ENCODE measurements at places on chromosomes 6 and 20.
A peak's percentile ranks its signal among the peaks of the same experiment; 100 is the strongest.

- no peak for DNase-seq
Measured at GRCh38 chr6:35237476-35237875, 22.1 kb upstream of the ZNF76 start.

- DNase-seq, result peak; percentile 45
Measured at GRCh38 chr6:158060455-158061360, 79.0 kb downstream of the SYNJ2 start.

GRCh38 chr20:53493311-53493857 is 100.3 kb downstream of the ZNF217 start:
- DNase-seq, result no peak

- peak; percentile 63 for DNase-seq
Measured at GRCh38 chr6:35719830-35720733, 16.8 kb upstream of the ARMC12 start.

DNA sequence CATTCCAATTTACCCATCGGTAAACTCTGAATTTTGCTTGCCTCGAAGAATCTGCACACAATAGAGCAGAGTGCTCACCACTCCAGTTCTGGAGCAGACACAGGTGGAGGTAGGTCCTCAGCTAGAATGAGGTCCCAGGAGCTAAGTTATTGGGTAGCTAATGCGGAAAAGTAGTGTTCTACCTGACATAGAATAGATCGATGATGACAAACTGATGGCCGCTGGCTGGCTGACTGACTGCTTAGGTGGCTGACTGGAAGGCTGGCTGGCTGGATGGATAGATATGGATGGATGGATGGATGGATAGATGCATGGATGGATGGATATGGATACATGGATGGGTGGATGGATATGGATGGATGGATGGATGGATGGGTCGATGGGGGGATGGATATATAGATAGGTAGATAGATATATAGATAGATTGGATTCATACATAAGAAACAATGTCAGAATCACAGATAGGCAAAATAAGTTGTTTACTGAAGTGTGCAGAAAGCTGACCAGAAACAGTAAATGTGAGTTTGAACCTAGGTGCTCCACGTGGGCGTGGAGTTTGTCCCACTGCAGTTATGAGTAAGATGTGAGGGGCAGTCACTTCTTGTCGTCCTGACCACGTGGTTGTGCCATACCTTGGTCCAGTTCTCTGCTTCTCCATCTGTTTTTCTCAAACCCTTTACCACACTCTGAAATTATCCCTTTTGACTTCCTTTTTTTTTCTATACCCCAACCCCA is 62.1 kb downstream of the TBXT start:
- DNase-seq, result no peak

GRCh38 chr20:37418591-37419109 is 72.7 kb downstream of the SRC start:
- no peak for DNase-seq

GRCh38 chr20:40265825-40266533 is 423.1 kb downstream of the MAFB start:
- no peak for DNase-seq

DNA sequence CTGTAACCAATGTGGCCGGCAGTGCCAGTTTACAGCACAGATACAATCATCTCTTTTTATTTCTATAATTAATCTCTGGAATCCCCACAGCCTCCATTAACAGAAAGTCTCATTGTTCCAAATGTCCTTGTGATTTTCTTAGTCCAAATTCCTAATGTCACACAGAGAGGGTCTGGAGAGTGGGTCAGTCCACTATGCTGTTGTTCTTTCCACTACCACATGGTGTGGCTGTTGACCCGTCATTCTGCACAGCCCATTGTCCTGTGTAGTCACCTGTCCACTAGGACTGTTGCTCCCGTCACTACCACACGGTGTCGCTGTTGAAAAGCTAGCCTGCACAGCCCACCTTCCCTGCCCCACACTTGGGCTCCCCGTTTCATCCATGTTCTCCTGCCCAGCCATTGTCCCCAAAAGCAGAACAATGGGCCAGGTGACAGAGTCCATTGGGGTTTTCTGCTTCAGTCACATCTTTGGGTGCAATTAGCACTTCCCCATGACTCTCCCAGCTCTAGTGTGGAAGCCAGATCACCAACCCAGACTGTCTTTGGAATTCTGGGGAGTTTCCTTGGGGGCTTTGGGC is 8.6 kb upstream of the LBP start:
- no peak for DNase-seq

- DNase-seq, result peak; percentile 68
Measured at GRCh38 chr20:1467355-1468116, 887 bp upstream of the NSFL1C start.

GRCh38 chr20:48717095-48717672 is 110.6 kb downstream of the PREX1 start:
- no peak for DNase-seq

DNA sequence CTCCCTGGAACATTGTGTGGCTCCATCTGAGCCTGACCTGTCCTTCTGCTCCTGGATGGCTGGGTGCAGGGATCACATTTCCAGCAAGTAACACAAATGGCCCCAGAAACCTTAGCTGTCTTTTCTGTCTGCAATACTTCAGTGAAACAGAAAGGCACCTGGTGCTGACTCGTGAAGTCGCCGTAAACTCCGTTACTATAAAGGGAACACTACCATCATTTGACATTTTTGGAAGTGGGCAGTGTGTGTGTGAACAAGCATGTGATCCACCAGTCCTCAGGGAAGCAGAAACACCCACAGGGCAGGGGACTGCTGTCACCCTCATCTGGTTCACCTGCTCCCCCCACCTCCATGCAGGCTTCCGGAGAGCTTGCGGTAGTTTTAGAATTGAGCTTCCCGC is 23.9 kb downstream of the SERPINB6 start:
- DNase-seq, result no peak

DNA sequence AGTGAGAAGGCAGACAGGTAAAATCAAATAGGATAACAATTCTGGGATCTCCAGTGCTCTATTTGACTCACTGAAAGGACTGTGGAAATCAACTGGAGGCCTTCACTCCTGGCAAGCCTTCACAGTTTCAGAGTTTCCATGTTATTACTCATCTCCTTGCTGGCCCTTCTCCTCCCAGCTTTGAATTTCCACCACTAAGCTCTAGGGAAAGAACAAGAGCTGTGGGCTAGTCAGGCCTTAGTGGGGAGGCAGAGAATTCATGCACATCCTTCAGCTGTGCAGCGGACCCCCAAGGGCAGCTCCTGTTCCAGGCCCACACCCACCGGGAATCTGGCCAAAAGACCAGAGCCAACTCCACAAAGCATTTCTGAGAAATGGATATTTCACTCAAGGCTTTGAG is 26.0 kb downstream of the MYLIP start:
- no peak for DNase-seq

DNA sequence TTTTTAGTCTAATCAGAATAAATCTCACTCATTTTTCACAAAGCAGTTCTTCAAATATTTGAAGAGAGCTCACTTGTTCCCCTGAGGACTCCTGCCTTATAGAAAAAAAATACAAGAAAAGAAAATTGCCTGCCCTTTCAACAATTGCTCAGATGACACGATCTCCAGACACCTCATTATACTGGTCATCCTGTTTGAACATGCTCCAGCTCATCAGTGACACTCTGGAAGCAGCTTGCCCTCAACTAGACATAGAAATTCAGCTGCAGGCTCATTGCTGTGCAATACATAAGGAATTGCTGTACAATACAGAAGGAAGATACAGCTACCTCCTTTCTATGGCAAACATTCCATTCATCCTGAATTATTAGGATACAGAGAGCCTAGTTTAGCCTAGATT is 73.1 kb downstream of the OPN5 start:
- DNase-seq, result no peak

DNA sequence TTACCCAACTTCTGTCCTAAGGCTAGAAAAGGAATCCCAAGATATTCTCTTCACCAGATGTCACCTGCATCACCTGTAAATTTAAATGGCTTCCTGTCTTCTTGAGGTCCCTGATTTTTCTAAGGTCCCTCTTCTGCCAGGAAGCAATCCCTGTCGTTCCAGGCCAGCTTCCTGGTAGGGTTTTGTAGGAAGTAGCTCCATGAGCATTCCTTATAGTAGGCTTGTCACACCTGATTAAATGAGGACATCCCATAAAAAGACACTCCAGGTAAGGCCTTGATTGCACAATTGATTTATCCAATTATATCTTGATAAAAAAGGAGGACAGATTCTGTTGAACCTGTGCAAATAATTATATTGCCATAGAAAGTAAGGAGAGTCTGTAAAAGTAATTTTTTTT is 8.7 kb downstream of the RAB44 start:
- no peak for DNase-seq

DNA sequence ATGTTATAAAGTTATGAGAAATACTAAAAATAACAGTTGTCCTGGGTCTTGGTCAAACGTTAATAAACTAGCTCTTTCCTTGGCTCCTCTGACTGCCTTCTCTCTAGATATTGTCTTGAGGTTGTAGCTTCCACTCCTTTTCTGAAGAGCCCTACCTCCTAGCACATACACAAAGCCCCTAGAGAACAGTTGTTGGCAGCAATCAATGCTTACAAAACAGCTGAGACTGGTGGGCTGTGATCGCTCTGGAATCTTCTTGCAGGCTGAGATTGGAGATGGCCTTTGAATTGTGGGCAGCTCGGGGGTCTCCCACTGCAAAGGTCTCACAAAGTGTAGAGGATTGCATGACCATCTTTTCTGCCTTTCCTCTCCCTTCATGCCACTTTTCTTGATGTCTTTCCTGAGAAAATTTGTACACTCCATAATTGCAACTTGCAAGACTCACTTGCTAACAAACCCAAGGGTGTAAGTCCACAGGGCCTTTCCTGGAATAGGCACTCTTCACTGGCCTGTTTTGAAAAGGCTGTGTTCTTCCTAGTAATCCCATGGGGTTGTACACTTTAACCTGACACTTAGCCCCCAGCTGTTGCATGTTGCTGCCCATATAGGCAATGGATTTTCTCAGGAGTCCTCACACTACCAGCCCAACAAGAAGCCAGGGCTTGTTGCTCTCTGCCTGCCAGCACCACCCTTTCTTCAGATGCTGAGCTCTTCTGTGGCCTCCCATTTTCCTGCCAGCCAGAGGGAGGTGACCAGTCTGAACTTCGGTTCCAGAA is 99.9 kb downstream of the TCP11 start:
- DNase-seq, result no peak

GRCh38 chr20:24970754-24971153 is 21.7 kb downstream of the CST7 start:
- no peak for DNase-seq

DNA sequence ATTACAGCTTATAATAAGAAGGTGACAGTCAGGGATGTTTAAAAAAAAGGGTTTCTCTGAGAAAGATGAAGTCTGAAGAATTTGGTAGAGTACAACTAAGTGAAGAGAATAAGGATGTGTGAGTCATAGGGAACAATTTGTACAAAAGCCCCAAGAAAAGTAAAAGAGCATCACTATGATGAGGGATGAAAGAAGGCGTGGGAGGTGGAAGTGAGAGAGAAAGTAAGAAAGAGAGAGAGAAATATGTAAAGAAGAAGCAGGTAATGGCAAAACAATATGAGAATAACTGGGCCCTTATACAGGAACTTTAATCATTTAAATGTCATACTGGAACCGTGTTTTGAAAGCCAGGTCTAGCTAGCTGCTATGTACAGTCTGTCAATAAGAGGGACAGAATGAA is 179.4 kb downstream of the ASCC3 start:
- no peak for DNase-seq

GRCh38 chr6:31580438-31580740 is 1.8 kb downstream of the LTB start:
- DNase-seq, result no peak

DNA sequence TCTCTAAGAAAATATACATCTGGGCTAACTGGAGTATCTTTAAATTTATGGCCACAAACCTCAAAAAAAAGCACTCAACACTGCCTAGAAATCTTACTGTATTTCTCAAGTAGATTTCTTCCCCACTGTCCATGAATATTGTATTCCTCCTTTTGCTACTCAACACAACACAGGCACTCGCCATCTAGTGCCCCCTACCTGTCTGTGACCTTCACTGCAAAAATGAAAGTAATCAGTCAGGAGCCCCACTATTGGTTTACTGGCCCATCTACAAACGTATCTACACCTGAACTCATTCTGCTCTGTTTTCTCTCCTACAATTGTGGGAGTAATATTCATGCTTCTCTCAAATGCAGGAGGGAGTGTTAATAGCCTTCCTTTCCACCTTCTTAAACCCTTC is 58.3 kb downstream of the LY86 start:
- no peak for DNase-seq

DNA sequence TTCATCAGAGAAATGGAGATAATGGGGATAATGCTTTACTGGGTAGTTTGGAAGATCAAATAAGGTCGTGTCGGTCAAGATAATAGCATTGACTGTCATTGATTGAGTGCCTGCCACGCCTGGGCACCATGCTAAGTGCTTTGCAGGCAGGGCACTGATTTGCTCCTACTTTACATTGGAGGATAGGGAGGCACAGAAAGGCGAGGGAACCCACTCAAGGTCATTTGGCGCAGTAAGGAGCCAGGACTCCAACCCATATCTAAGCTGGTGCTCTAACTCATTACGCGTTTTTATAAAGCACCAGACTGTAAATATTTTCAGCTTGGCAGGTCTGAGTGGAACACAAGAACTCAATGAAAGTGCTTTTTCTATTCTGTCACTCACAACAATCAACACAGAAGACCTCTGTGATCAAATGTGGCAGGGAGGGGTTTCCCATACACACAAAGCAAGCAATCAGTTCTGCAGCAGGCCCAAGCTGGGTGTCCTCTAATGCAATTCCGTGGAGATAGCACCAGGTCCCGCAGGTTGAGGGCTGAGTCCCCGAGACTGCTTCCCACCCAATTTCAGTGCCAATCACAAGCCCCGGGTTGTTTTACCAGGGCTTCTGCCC is 373.6 kb downstream of the CDH26 start:
- no peak for DNase-seq

DNA sequence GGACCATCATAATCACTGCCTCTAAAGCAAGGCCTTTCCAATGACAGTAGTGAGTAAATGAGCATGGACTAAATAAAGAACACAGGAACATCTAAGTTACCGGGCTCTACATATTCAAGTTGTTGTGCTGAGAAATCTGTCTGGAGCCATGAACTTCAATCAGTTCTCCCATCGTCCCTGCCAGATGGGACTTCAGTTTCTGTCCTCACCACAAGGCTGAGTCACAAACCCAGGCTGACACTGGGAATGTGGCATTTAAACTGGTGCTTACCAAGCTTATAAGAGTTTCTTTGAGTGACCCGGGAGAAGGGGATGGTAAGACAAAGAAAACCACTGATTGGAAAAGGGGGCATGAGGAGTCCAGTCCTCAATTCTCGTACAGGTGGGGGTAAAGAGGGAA is 497.0 kb downstream of the MAFB start:
- DNase-seq, result no peak

DNA sequence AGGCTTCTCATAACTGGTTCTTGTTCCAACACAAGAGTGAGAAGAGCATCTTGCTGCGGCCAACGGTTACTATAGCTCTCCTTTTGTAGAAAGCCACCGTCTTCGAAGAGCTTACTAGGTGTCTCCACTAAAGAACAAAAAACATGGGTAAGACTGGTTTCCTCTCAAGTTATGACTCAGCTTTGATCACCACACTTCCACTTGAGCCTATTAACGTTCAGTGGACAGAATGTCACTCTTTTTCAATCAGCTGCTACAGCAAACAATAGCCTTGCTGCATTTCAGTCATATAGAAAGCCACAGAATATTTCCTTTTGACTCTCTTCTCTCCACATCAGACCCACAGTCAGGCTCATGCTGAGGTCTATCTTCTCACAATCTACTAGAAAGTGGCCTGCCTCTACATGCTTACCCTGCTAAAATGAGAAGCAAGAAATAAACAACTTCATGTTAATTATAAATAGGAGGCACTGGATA is 243.5 kb upstream of the PREP start:
- DNase-seq, result peak; percentile 66

Measured in CD4-positive, alpha-beta T cell treated with Interleukin-1 beta for 1 hour (primary cell).